ENCODE measurements at places on chromosomes 4 and X. TPM values are rescaled to one million over a fixed set of nuclear protein-coding genes. Genes with fewer than 3 reads are reported as not detected.

- no peak for DNase-seq
- H3K27ac ChIP-seq: no peak overlapping the region
- H3K4me1 ChIP-seq: peaks cover 16% of the 10 kb centered on the region
These were observed 51.6 kb upstream of the WDR1 start for GRCh38 chr4:10168151-10168550.

The NHS gene
- total RNA-seq: 4.3 TPM

The RPA4 gene
- 0.24 TPM for total RNA-seq

DNA sequence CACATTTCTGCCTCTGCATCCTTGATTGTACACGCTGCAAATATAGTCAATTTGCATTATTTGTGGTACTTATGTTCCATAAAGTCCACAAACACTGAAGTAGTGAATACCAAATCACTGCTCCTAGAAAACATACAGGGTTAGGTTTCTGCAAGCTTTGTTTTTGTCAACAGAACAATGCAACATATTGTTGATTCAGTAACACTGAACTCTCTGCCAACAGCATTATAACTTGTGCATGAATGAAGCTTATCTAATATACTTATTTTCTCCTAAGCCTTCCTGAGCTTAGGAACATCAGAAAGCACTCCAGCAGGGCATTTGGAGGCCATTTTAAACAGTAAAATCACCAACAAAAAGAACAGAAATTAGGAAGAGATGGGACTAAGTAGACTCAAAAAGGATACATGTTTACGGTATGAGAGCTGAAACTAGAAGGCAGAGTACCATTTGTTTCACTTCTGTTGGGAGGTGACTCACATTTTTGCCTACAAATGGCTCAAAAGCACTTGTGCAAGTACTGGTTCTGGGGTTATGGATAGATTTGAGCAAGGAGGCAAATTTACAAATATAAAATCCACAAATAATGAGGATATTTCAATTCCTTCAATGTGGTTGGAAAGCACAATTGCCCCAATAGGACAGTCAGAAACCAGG is 14.1 kb downstream of the COX18 start:
- DNase-seq: no peak
- peaks cover 32% of the 10 kb centered on the region for H3K36me3 ChIP-seq
- no peaks in the 10 kb centered on the region for H3K4me1 ChIP-seq
- no peak overlapping the region for H3K27ac ChIP-seq

DNA sequence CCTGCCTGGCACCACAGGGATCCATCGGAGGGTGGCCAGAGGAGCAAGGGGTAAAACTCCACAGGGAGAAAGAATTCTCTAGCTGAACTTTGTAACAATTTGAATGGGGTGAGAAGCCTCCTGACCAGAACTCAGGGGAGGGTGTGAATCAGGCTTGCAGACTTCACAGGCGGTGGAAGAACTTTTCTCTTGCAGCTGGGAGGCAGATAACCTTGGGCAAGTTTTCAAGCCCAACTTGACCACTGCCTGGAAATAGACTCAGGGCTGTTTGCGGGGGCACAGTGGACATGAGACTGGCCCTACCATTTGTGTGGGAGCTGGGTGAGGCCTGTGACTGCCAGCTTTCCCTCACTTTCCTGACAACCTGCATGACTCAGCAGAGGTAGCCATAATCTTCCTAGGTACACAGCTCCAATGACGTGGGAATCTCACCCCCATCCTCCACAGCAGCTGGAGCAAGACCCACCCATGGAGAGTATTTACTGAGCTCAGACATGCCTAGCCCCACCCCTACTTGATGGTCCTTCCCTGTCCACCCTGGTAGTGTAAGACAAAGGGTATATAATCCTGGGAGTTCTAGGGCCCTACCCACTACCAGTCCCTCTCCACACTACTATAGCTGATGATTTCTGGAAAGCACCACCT is 210.0 kb upstream of the AGTR2 start:
- no peaks in the 10 kb centered on the region for H3K36me3 ChIP-seq
- H3K4me1 ChIP-seq: no peaks in the 10 kb centered on the region
- H3K27ac ChIP-seq: peak overlapping the region; percentile 40
- H3K4me3 ChIP-seq: no peak overlapping the region
- DNase-seq: no peak

The VEGFD gene
- not detected for total RNA-seq

DNA sequence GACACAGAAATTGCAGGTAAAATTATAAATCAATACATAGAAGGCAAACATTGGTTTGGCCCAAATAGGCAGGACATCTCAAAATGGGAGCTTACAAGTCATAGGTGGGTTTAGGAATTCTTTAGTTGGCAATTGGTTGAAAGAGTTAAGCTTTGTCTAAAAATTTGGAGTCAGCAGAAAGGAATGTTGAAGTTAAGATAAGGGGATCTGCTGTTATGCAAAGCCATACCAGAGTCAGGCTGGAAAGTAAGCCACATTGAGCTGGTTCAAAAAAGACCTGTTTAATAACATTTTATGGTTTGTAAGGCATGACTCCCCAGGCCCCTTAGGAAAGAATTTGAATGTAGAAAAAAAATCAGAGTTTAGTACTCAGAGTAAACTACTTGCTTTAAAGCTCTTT is 92.6 kb downstream of the IL13RA2 start:
- no peak overlapping the region for H3K27ac ChIP-seq
- no peaks in the 10 kb centered on the region for H3K4me1 ChIP-seq
- no peak overlapping the region for H3K4me3 ChIP-seq

DNA sequence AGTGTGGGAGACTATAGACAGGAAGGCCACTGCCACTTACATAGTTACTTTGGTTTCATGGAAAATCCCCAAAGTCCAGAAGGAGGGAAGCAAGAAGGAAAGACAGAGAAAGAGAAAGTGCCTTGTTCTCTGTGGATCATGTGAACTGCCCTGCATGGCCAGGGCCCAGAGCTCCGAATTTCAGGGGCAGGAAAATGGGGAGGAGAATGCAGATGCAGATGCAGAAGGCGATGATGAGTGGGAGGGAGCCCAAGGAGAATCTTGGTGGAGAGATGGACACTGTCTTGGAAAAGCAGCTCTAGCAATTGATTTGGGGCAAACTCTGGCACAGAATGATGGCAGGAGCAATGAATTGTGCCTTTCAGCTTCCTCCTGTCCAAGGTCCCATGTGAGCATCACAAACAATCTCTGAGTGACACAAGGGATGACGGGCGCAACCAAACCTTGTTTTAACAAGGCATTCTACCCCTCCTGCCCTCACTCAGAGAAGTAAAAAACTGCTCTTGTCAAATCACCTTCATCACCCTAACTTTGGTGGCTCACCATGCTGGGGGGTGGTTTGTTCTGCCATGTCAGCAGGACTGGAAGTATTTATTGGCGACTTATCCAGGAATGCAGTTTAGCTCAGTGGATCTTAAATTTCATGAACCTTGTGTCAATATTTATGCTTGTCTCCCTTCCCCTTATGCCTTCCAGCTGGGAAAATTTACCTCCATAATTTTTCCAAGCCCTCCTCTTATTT is 53.5 kb downstream of the TSC22D3 start:
- H3K36me3 ChIP-seq: no peaks in the 10 kb centered on the region
- no peak for DNase-seq
- no peak overlapping the region for H3K4me3 ChIP-seq
- H3K27ac ChIP-seq: peak overlapping the region; percentile 83

DNA sequence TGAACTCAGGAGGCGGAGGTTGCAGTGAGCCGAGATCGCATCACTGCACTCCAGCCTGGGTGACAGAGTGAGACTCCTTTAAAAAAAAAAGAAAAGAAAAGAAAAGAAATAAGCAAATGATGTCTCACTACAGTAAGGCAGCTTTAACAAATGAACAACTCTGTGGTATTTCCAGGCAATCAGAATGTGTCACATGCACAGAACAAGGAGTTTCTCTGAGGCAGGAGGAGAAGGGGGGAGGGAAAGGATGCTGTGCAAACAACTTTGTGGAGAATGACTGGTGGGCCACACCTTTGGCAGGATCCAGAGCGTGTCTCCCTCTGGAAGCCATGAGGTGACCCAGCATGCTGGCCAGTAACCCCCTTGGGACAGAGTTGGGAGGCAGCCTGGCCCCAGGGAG is 57.6 kb downstream of the RAI2 start:
- no peak for DNase-seq
- no peaks in the 10 kb centered on the region for H3K4me1 ChIP-seq
- H3K27me3 ChIP-seq: no peaks in the 10 kb centered on the region
- no peak overlapping the region for H3K27ac ChIP-seq

The EVC2 gene
- 3.1 TPM for total RNA-seq

DNA sequence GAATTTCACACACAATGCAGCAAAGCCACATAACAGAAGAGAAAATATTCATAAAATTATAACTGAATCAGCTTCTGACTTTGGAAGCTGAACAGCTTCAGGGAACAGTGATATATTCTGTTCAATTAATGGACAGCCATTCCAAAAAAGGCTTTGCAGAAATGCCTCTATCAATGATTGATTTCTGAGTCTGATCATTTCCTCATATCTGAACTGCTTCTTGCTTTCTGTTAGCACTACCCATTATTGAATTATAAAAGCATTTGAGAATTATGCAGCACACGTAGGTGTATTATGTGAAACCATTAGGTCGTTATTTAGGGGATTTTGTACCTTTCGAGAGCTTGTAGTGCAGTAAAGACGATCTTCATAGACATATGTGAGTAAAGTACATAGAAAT is 159.6 kb downstream of the STIM2 start:
- no peak overlapping the region for H3K27ac ChIP-seq
- no peaks in the 10 kb centered on the region for H3K27me3 ChIP-seq
- DNase-seq: no peak
- peaks cover 20% of the 10 kb centered on the region for H3K36me3 ChIP-seq
- H3K4me1 ChIP-seq: no peaks in the 10 kb centered on the region

The ADH1A gene
- not detected for total RNA-seq

The SPANXD gene
- total RNA-seq: not detected

- no peaks in the 10 kb centered on the region for H3K36me3 ChIP-seq
- H3K27ac ChIP-seq: no peak overlapping the region
- no peaks in the 10 kb centered on the region for H3K4me1 ChIP-seq
- peaks cover 21% of the 10 kb centered on the region for H3K27me3 ChIP-seq
These were observed 11.5 kb downstream of the ETNPPL start for GRCh38 chr4:108751321-108751720.

DNA sequence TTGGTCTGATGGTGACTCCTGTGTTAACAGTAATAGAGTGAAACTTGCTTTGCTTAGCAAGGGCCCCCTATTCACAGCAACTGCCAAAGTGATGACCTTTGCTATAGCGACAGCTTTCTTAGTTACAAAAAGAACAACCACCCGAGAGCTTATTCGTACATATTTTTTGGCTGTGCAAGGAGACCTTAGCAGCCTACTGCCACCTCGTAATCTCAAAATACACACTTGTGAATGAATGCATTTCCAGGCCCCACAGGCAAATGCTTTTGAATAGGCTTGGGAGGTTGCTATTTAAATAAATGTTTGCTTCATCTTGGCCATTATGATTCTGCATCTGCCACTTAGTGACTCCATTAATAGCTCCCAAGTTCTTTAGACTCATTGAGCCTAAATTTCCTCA is 47.4 kb downstream of the CCDC149 start:
- H3K4me1 ChIP-seq: no peaks in the 10 kb centered on the region
- no peak for DNase-seq
- H3K27ac ChIP-seq: no peak overlapping the region
- H3K36me3 ChIP-seq: peaks cover 39% of the 10 kb centered on the region
- H3K4me3 ChIP-seq: no peak overlapping the region

DNA sequence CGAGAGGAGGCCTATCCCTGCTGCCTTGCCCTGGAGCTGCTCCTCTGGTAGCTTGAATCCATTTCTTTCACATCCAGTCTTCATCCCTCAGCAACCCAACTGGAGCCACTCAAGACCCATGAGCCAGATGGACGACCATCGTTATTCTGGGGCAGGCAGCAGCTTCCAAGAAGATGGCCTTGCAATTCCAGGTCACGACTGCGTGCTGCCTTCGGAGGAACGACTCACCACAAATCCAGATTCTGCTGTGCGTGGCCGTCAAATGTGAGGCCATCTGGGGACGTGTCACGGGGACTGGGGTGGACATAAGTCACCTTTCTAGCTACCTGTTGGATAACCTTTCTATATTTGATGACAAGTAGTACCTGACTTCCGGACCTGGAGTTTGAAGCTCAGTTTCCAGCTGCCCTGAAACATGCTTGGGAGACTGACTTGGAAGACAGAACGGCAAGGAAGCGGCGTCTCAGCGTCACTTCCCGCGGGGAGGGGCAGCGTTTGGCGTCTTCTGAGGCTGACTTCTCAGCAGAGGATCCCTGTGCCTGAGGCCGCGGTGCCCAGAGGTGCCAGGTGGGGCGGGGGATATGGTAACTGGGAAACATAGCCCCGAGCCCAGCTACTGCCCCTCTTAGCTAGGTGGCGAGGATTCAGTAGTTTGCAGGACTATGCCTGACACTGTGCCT is 11.7 kb upstream of the TMEM271 start:
- DNase-seq: peak; percentile 80
- H3K27ac ChIP-seq: no peak overlapping the region
- H3K27me3 ChIP-seq: peaks cover 4% of the 10 kb centered on the region
- no peak overlapping the region for H3K4me3 ChIP-seq
- H3K4me1 ChIP-seq: no peaks in the 10 kb centered on the region

DNA sequence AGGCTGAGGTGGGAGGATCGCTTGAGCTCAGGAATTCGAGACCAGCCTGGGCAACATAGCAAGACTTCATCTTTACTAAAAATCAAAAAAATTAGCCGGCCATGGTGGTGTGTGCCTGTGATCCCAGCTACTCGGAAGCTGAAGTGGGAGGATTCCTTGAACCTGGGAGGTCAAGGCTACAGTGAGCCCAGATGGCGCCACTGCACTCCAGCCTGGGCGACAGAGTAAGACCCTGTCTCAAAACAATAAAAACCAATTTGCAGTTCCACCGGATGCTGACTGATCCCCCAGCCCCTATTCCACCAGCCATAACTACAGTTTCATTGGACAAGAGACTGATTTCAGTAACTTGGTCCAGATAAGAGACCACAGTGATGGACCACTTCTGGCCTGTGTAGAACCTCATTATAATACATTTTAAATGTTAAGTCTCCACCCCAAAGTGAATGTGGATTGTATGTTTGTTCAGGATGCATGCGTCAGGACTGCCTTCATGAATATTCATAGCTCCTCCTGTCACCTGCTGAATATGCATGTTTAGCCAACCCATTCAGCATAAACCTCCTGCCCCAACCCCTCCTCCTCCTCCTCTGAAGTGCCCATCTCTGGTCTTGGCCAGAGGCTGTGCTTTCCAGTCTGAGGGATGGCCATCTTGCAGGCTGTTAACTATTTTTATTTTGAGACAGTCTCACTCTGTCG is 2.3 kb upstream of the SLBP start:
- no peaks in the 10 kb centered on the region for H3K27me3 ChIP-seq
- peaks cover 33% of the 10 kb centered on the region for H3K4me1 ChIP-seq
- DNase-seq: no peak
- H3K27ac ChIP-seq: peak overlapping the region; percentile 52

The ANTXR2 gene
- total RNA-seq: 35.3 TPM

The OPN1MW2 gene
- not detected for total RNA-seq

The SLC6A14 gene
- not detected for total RNA-seq

The FGF2 gene
- total RNA-seq: 29.2 TPM

GRCh38 chr4:38273407-38273806 is 313.2 kb downstream of the PTTG2 start:
- no peaks in the 10 kb centered on the region for H3K36me3 ChIP-seq
- H3K4me3 ChIP-seq: no peak overlapping the region
- peak; percentile 25 for DNase-seq
- no peaks in the 10 kb centered on the region for H3K27me3 ChIP-seq
- H3K27ac ChIP-seq: no peak overlapping the region

- peaks cover 6% of the 10 kb centered on the region for H3K36me3 ChIP-seq
- DNase-seq: peak; percentile 93
- no peaks in the 10 kb centered on the region for H3K27me3 ChIP-seq
- H3K4me3 ChIP-seq: no peak overlapping the region
- no peak overlapping the region for H3K27ac ChIP-seq
These were observed 16.8 kb downstream of the FGFR3 start for GRCh38 chr4:1809754-1810502.
